ENCODE measurements at places on chromosomes 12 and 14.

- DNase-seq, result no peak
Observed at GRCh38 chr12:77070800-77071449, 5.6 kb upstream of the E2F7 start.

DNA sequence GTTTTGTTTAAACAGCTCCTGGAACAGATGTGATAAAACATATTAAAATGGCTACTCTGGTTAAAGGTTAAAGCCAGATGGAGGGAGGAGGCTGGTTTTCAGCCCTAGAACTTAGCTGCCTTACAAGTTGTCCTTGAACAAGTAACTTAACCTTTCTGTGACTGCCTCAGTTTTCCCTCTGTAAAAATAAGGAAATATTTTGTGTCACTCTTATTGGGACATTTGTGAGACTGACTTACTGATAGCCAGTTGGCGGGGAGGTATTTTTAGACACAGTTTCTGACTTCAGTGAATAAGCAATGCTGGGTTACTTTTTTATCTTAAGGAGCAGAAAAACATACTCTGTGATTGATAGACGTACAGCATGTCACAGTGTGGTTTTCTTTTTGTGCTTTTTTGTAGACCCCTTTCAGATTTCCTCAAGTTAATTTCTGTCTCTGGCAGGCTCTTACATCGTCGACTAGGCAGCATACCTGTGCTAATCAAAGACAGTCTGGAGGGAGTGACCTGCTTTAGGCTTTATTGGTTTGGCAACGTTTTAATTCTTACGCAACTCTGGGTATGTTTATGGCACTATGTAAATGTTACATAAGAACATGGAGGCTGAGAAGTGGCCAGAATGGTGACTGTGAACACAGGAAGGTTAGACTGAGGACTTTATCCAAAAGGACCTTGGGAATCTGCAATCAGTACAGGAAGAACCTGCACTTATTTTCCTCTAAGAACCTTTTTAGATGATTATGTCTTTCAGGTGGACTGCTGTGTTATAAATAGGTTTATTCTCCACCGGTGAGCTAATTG, 3.3 kb downstream of the ACVR1B start:
- DNase-seq, result no peak

- no peak for DNase-seq
Observed at GRCh38 chr12:62893276-62893675, 41.7 kb downstream of the PPM1H start.

- no peak for DNase-seq
Observed at GRCh38 chr12:12036901-12037300, 33.8 kb upstream of the BCL2L14 start.

DNA sequence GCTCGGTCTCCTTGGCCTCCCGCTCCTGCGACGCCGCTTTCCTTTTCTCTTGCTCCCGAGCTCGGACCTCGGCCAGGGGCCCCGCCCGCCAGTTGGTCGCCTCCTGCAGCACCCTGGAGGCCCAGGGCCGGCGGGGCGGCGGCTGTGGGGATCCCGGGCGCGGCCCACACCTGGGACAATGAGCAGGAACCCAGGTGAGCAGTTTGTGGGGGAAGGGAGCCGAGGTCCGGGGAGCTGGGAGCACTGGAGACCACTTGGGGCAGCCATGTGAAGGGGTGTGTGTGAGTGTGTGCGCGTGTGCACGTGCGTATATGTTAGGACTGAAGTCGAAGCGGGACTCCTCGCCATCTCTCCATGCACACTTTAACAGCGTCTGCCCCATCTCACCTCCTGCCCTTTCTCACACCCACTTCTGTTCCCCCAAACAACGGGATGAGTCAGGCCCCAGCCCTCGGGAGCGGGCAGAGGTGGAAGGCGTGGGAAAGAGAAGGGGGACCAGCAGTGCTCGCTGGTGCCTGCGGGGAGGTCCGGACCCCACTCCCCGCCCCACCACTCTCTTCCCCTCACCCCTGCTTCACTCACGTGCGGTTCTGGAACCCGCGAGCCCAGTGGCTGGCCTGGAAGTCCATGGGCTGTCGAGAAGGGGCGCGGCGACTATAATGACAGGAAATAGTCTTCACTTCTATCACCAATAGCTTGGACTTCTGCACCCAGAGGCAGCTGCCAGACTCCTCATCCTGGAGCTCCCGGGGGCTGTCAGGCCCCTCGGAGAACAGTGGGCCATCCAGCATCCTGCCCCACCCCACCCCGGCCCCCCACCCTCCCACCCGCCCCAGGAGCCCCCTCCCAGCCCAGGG, 450 bp downstream of the DDN start:
- DNase-seq, result no peak

GRCh38 chr12:108712925-108713203, 18.5 kb downstream of the CORO1C start:
- no peak for DNase-seq

DNA sequence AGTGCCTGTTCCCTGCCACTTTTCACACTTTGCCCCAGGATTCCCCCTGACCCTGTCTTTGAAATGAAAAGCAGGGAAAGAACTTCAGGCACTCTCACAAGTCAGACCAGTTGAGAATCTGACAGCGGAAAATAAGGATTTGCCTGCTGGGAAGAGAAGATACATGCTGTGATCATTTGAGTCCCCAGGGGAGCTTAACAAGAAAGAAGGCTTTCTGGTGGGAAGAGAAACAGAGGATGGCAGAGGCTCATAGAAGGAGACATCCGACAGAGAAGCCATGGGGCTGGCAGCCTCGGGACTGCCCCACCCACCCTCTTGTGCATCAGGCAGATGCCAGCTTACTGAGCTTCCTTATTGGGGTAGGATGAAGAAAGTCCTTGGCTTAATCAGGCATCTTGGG, 11.9 kb downstream of the TTC9 start:
- DNase-seq, result no peak

DNA sequence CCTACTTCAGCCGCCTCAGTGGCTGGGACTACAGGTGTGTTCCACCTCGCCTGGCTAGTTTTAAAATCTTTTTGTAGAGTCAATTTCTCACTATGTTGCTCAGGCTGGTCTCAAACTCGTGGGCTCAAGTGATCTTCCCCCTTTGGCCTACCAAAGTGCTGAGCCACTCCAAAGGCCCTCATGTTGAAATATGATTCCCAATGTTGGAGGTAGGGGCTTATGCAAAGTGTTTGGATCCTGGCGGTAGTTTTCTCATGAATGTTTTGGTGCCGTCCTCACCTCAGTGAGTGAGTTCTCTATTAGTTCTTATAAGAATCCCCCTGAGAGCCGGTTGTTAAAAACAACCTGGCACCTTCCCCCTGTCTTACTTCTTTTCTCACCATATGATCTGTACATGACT, 784.6 kb downstream of the TMTC2 start:
- DNase-seq, result no peak

GRCh38 chr12:93944911-93945310, 203.5 kb upstream of the PLXNC1 start:
- no peak for DNase-seq
